ENCODE measurements at places on chromosomes 16 and 17.

DNA sequence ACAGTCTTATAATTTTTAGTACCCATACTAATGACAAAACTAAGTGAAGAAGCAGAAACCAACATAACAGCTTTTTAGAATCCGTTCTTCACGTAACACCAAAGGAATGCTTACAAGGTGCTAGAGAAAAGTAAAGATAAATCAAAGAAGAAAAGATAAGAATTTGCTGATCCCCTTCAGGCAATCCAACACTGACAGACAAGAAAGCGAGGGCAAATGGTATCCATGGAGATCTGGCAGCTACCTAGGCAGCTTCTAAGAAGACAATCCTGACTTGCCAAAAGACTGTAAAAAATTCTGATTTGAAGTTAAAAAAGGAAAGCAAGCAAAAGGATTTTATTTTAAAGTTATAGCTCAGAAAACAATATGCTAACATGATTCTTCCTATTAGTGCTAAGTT is 14.6 kb downstream of the BBS2 start:
- no peak for DNase-seq

DNA sequence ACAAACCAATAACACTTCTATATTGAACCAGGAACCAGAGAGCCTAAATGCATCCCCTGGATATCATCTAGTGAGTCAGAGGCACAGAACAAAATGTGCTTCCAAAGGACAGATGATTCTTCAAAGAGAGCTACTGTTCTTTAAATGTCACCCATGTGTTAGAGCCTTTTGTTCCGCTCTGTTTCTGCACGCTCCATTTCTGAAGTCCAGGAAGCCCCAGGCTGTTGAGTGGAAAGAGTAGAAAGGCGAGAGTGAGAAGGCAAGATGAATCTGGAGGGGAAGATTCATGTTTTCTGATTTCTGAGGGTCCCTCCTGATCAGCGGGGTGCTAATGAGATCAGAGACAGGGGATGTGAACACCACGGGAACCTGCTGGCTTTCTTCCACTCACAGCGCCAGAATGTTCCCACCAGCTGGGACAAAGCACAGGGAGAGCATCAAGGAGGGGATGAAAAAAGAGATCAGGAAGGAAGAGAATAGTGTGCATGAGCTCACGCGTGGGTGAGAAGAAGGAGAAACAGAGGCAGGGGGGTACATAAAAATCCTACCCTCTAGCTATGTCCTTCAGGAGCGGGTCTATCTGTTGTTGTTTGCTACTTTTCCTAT is 559.9 kb upstream of the HSBP1 start:
- no peak for DNase-seq

GRCh38 chr16:74280448-74280847 is 16.2 kb upstream of the PSMD7 start:
- no peak for DNase-seq

DNA sequence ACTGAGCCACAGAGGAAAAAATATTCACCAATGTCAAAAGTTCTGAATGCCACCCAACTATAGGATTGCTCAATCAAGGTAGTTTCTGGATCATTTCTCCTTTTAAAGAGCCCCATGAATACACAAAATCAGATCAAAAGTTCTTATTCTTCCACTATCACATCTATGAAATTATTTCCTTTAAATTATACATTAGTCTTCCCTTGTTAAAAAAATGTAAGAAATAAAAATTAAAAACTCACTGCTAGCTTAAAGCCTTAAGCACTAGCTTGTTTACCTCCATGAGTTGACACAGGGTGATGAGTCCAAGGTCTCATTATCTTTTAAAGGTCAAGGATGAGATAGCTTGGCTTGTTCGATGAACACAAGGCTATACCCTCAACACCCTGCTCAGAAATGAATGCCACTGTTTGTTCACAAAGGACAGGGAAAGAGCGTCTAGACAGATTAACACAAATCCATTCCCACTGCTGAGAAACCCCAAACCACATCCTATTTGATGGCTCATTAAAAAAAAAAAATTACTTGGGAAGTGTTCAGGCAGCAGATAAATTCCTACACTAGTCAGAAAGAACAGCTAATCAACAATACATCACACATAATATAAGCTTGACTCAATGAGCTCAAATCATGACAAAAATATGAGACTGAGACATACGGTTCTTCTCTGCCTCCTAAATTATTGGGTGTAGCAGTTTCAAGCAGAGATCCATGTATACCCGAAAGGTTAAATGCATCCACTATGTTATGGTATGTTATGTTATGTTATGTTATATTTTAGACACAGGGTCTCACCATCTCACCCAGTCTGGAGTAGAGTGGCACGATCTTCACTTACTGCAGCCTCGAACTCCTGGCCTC is 118.9 kb downstream of the PARN start:
- DNase-seq, result no peak

- no peak for DNase-seq
Observed at GRCh38 chr17:81976332-81977210, 858 bp upstream of the ASPSCR1 start.

DNA sequence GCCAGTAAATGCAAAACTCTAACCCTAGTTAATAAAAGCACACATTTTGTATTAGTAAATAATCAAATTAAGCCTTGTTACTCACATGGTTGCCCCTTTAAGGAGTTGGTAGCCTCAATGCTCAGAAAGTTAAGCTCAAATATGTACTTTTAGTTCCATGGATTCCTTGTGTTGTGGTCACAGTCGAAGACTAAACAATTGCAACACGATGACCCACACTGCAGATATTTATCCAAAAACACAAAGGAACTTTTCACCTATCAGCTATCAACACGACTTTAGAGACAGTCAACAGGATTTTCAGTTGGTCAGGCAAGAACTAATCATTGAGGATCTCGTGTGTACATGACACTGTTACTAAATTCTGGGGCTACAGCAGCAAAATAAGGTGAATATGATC is 47.4 kb upstream of the NUDT7 start:
- DNase-seq, result no peak

DNA sequence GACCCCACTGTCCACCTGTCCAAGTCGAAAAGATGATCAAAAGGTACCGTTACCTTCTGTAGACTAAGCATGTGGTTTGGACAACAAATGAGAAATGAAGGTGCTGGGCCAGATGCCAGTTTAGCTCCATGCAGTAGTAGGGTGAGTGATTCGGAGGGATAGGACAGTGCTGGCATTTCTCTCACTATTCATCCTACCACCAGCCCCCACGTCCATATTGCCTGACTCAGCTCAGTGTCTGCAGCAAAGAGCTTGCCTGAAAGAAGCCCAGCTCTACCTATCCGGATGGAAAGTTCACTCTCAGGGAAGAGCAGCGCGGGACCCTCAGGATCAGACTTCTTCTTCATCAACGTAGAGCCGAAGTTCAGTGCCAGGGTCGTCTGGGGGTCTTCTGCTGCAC is 145.0 kb downstream of the SLC39A11 start:
- no peak for DNase-seq

GRCh38 chr16:18039931-18040330 is 296.6 kb downstream of the NPIPA8 start:
- no peak for DNase-seq

DNA sequence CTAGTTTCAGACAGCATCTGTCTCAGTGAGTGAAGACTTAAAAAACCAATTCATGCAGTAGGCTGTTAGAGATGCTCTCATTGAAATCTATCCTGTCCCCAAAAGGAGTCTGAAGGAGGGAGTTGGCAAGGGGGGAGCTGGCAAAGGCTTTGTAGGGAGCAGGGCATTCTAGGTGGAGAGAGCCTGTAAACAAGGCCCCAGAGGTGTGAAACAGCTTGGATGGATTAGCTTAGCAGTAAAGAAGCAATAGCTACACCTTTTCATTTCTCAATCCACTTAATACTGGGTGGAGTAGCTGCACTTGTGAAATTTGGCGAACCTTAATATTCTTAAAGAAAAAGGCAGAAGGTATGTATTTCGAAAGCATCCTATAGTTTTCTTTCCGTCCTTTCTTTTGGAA is 61.8 kb downstream of the KSR1 start:
- no peak for DNase-seq

Data from stimulated activated CD4-positive, alpha-beta T cell treated with anti-CD3 and anti-CD28 coated beads, TNF-alpha, amount 100 ng/mL, for 24 hours (primary cell).